SJSA1 (cell line): ENCODE measurements at places on chromosomes 5 and 9. TPM values are rescaled to one million over a fixed set of nuclear protein-coding genes. Genes with fewer than 3 reads are reported as not detected.

DNA sequence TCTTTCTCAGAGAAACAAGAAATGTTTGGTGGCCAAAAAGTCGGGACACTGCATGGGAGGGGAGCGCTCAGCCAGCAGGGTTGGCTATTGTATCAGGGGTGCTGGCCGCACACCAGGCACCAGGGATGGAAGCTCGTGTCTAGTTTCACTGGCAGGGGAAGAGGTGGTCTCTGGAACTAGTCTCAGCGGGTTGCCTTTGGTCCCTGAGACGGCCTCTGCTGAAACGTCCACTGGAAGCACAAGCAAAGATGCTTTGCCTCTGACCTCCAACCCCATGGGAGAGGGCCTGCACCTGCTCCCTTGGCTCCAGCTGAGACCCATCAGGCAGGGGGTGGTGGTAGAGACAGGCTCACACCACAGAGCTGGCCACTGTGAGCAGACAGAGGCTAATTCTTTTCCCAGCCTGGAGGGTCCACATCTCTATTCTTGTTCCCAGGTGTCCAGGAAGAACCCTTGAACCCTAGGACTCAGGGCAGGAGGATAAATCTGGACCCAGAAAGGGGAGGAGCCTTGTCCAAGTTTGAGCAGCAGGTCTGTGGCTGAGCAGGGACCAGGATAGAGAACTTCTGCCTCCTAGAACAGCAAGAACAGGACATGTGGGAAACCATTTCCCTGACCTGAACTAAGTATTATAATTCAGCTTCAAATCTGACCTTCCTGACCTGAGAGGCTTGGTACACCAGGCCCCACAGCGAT is 102.6 kb downstream of the RGS3 start:
- DNase-seq: no peak

FAM120A gene
- 41.9 and 73.3 TPM in 2 replicates for total RNA-seq

MAPKAP1 gene
- total RNA-seq: 76.2 and 88.5 TPM in 2 replicates

C9orf50 gene
- total RNA-seq: not detected in 2 replicates

DNA sequence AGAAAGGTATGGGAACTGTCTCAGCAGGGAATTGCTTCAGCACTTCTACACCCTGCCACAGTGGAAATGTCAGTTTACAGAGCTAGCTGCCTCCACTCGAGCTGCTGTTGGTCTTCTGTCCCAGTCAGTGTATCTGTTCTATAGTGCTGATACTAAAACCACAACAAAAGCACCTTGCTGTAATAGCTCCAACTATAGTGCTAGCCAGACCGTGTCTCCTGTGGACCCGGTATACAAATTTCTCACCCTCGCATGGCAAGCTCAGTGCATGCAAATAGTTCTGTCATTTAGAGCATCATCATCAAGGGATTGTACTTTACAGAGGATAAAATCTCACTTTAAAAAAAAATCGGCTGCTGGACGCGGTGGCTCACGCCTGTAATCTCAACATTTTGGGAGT is 51.5 kb upstream of the IQGAP2 start:
- DNase-seq: no peak

DNA sequence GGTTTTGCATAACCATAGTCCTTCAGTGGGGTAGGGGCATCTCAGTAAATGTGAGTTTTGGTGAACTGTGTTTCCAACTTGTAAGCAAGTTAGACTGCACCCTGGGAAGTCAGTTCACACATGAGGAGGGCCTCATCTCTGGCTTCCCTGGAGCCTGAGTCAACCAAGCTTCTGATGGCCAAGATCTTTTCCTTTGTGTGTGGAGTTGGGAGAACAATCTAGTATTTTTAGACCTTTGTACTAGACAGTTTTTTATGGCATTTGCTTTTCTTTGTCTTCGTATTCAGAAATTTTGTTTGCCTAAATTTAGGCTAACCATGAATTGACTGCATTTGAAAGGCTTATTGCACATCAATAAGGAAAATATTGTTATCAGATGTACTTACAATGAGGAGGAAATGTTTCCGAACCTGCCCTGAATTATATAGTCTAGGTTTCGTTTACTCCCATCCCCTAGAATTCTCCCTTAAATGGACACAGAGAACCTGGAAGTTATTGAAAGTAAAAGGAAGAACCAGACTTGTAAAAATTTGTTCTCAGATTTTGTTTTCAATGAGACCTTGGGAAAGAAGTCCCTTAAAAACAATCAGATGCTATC is 204.6 kb downstream of the AOPEP start:
- DNase-seq: no peak

DNA sequence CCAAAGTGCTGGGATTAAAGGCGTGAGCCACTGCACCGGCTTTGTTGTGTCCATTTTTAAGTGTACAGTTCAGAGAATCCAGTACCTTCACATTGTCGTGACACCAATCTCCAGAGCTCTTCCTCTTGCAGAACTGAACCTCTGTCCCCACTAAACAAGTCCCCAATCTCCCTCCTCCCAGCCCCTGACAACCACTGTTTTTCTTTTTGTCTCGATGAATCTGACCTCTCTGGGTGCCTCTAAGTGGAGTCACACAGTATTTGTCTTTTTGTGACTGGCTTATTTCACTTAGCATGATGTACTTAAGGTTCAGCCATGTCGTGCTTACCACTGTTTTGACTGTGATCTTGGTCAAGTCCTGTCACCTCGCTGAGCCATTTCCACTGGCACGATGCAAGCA is 1.6 kb downstream of the WDR38 start:
- no peak for DNase-seq

GRCh38 chr9:16221822-16222547 is 648.5 kb downstream of the BNC2 start:
- no peak for DNase-seq

DNA sequence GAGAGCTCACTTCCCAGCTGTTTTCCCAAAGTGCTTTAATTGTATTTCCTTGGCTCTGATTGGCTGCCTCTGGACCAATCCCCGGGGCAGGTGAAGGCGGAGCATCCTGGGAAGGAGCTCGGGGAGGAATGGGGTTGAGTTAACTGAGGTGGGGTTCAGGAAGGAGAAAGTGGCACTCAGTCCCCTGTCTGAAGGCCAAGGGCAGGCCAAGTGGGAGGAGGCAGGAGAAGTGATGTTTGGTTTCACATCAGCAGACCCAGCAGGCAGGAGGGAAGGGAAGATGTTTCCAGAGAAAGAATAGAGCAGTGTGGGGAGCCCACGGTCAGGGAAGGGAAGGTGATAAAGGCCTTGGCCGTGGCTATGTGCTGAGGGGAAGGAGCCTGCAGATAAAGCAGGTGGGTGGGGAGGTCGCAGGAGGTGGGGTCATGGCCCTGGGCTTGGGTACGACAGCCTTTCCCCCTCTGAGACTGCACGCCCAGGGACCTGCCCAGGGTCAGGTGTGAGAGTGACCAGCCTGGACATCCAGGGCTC is 3.1 kb downstream of the TSPAN17 start:
- no peak for DNase-seq

DNA sequence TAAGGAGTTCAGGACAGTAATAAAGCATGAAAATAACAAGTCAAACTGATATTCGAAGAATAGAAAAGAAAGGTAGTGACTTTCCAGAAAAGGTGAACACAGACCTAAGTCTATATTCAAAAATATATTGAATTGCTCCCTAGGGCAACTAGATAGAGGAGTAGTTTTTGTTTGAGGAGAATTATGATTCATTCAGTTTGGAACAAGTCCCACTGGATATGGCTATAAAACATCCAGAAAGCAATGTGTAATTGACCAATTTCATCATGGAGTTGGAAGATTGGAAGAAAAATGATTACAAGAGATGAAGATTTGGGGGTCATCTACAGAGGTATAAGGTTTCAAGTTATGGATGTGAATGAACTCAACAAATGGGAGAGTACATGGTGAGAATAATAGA is 117.5 kb upstream of the ZNF462 start:
- DNase-seq: no peak

- no peak for DNase-seq
Measured at GRCh38 chr9:96487949-96488348, 38.0 kb downstream of the HABP4 start.

NXNL2 gene
- total RNA-seq: 0.68 and 1.1 TPM in 2 replicates

NDST1 gene
- 65.0 and 87.8 TPM in 2 replicates for total RNA-seq

GRCh38 chr5:68299575-68299974 is 84.0 kb downstream of the PIK3R1 start:
- DNase-seq: no peak

GRCh38 chr9:114207034-114207810 is 51.9 kb downstream of the COL27A1 start:
- no peak for DNase-seq

DNA sequence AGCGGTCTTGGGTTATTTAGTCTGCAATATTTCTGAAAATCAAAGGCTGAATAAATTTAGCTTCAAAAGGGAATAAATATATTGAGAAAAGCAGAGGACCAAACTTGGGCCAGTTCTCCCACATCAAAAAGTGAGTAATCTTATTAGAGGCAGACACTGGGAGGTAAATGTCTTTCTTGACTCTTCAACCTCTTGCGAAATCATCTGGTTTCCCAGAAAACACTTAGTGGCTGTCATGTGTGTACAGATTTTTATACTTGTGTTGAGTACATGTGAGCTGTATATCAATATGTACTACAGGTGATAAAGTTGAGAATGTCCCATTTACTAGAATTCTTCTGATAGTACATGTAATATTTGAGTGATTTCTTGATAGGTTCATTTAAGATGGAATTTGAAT is 454.9 kb downstream of the PRR16 start:
- DNase-seq: no peak

NME5 gene
- not detected in 2 replicates for total RNA-seq

DNA sequence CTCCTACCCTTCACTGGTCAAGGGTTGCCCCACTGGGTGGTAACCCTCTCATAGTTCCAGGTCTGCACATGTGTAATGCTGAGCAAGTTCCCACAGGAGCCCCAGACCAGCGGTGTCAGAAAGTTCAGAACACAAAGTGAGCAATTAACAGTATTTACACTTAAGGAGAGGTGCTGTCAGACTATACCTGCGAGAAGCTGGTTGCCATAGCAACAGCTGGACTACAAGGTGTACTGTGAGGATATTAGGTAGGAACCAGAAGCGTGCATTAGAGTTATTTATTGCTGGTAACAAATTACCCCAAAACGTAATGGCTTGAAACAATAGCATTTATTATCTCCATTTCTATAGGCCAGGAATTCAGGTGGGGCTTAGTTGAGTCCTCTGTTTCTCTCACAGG is 317.0 kb upstream of the RPS23 start:
- DNase-seq: no peak

MARCOL gene
- not detected in 2 replicates for total RNA-seq

CCNI2 gene
- total RNA-seq: not detected in 2 replicates

- no peak for DNase-seq
Measured at GRCh38 chr5:134135091-134135655, 20.7 kb downstream of the TCF7 start.

DNA sequence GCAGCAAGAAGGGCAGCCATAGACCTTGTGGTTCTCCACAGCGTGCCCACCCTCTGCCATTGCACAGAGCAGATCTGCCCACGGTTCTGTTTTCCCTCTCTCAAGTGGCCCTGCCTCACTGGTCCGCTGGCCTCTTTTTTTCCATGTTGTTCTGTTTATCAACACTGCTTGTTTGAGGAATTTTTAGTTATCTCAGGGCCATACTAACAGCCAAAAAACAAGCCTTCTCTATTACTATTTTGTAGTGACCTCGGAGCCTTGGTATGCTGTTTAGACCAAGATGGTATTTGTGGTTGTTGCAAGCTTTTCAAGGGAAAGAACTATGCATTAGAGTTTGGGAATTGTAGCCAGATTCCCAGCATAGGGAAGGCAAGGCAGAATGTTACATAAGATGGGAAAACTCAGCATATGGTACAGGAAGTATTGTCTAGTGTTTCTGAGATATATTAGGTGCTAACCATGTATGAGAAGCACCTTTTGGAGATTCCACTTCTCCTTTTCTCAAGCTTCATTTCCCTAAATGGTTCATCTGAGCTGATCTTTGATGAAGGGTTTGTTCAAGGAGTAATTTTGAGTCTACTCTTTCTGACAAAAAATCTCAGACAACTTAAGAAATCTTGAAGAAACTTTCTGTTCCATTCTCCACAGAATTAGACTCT is 54.3 kb downstream of the NUP214 start:
- DNase-seq: peak; percentile 95

GRCh38 chr9:24572406-24572805 is 26.7 kb upstream of the IZUMO3 start:
- no peak for DNase-seq

DNA sequence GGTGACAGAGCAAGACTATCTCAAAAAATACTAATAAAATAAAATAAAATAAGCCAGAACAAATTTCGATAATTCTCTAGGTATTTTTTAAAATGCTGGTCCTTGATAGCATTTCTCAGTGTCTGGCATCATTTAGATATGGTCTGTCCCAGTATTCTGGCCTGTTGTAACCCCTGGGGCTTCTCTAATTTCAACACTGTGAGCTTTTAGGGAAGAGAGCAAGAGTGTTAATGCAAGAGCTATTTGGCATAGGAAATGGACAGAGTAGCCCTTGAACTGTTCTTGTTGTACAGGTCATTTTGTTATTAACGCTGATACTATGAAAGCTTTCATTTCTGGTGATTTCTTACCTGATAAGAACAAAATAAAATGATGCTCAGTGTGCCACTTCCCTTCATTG is 112.2 kb upstream of the ZNF608 start:
- no peak for DNase-seq

GRCh38 chr9:124429530-124429867 is 14.3 kb upstream of the PSMB7 start:
- no peak for DNase-seq

DNA sequence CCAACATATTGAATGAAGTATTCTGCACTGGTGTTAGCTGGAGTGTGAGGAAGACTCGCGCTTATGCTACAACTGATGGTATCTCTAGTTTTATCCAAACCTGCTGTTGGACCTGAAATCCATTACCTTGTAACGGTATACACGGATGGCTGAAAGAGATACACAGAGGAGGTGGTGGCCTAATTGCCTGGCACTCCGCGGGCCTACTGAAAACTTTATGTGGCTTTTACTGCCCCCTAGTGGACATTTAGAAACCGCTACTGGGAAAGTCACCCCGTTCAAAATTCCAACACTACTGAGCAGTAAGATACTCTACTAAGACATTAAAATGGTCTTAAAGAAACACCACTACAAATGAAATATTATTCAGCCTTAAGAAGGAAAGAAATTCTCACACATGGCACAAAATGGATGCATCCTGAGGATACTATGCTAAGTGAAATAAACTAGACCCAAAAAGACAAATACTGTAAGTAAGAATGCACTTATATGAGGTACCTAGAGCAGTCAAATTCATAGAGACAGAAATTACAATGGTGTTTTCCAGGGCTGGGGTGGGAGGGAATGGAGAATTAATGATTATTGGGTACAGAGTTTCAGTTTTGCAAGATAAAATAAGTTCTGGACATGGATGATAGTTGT is 100.4 kb downstream of the TTLL11 start:
- DNase-seq: no peak

DNA sequence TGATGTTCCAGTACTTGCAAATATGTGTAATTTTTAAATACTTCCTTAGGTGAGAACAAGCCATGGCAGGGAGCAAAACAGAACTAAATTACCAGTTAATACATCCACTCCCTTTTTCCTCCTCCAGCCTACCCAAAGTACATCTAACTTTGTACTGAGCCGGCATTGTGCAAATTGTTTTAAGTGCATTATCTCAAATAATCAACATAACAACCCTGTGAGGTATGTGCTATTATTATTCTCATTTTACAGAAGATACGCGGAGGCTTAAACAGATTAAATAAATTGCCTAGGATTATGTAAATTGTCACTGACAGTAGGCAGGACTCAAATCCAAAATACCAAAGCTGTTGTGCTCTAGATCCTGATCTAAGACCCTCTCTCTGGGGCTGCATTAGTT is 55.5 kb upstream of the KLF4 start:
- no peak for DNase-seq

GRCh38 chr5:170429014-170429413 is 39.8 kb upstream of the KCNMB1 start:
- DNase-seq: no peak
